Regular cardiac myocyte (primary cell): ENCODE measurements at places on chromosomes 3 and 15. TPM values are rescaled to one million over a fixed set of nuclear protein-coding genes. Genes with fewer than 3 reads are reported as not detected.

PPP1R14D gene
- not detected in 2 replicates for total RNA-seq

CSPG4 gene
- 50.2 and 70.7 TPM in 2 replicates for total RNA-seq

PIGZ gene
- total RNA-seq = 1.5 and 8.7 TPM in 2 replicates

SYNPR gene
- not detected in 2 replicates for total RNA-seq

CPLX3 gene
- total RNA-seq = not detected in 2 replicates

FGD5 gene
- total RNA-seq = 0.58 and 0.85 TPM in 2 replicates

IP6K2 gene
- total RNA-seq = 29.7 and 30.2 TPM in 2 replicates

RYK gene
- total RNA-seq = 93.0 and 137 TPM in 2 replicates

ZNF860 gene
- total RNA-seq = 0.19 and 0.85 TPM in 2 replicates

CCDC54 gene
- not detected in 2 replicates for total RNA-seq

CYP1A1 gene
- total RNA-seq = 0.19 and 2.5 TPM in 2 replicates

IQCF5 gene
- total RNA-seq = not detected in 2 replicates

DUOXA2 gene
- total RNA-seq = not detected in 2 replicates

ATP8B4 gene
- 0.19 and 10.7 TPM in 2 replicates for total RNA-seq

DPH6 gene
- 5.9 and 12.1 TPM in 2 replicates for total RNA-seq

SNRK gene
- total RNA-seq = 15.2 and 28.0 TPM in 2 replicates

GNAT1 gene
- not detected in 2 replicates for total RNA-seq

SOX2 gene
- not detected in 2 replicates for total RNA-seq

PCSK6 gene
- total RNA-seq = 4.2 and 9.9 TPM in 2 replicates

CD86 gene
- total RNA-seq = not detected in 2 replicates

CMTM7 gene
- total RNA-seq = 7.6 and 10.5 TPM in 2 replicates

CLDN16 gene
- 0.38 and 0.56 TPM in 2 replicates for total RNA-seq

HRG gene
- not detected in 2 replicates for total RNA-seq

RPL32 gene
- 677 and 895 TPM in 2 replicates for total RNA-seq

FOXL2NB gene
- total RNA-seq = under 0.01 TPM in 2 replicates

LRRIQ4 gene
- total RNA-seq = 0.19 TPM in 1 of 2 replicates, not detected in the other

FEZF2 gene
- not detected in 2 replicates for total RNA-seq

TMEM108 gene
- under 0.01 and 0.58 TPM in 2 replicates for total RNA-seq

MME gene
- total RNA-seq = 5.9 and 157 TPM in 2 replicates

PRSS50 gene
- total RNA-seq = not detected in 2 replicates
